ENCODE measurements at places on chromosomes 7 and 10.

- DNase-seq: peak; percentile 17
Observed at GRCh38 chr7:157474685-157475084, 137.9 kb downstream of the DNAJB6 start.

DNA sequence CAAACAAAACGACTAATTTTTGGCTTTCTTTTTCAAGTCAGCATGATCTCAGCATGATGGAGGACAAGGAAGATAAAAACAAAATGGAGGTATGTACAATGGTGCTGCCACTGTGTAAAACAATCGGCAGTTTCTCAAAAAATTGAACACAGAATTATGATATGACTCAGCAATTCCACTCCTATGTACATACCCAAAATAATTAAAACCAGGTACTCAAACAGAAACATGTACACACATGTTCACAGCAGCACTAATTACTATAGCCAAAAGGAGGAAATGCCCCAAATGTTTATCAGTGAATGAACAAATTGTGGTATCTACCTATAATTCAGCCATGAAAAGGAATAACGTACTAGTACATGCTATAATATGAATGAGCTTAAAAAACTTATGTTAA lies 29.9 kb downstream of the SNX13 start:
- DNase-seq: no peak

GRCh38 chr7:141695803-141696289 lies 6.1 kb downstream of the DENND11 start:
- no peak for DNase-seq

DNA sequence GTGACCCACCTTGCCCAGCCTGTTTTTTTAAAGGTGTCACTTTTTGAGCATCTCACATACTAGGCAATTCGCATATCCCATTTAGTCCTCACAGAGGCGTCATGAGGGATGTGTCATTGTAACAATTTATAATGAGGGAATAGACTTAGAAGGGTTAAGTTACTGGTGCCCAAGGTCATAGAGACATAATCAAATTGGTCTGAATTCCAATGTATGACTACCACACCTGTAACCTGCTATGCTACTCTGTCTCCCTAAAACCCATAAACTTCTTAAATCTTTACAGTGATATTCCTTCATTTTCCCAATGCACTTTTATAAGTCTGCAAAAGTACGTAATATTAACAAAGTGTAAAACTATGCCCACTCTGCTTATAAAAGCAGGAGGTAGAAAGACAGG lies 7.1 kb downstream of the ZMYND11 start:
- DNase-seq: no peak

GRCh38 chr10:132627666-132628531 lies 90.3 kb downstream of the INPP5A start:
- no peak for DNase-seq

DNA sequence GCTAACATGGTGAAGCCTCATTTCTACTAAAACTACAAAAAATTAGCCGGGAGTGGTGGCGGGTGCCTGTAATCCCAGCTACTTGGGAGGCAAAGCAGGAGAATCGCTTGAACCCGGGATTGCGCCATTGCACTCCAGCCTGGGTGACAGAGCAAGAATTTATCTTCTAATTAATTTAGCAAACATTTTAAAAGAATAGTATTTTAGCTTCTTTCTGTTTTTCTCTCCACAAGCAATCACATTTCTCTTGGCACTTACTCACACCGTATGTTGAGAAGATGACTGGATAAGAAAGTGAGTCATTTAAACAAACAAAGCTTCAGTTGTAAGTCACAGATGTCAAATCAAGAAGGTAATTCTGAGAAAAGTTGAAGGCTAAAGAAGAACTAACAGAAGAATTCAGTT lies 264.0 kb downstream of the ARL4A start:
- no peak for DNase-seq

DNA sequence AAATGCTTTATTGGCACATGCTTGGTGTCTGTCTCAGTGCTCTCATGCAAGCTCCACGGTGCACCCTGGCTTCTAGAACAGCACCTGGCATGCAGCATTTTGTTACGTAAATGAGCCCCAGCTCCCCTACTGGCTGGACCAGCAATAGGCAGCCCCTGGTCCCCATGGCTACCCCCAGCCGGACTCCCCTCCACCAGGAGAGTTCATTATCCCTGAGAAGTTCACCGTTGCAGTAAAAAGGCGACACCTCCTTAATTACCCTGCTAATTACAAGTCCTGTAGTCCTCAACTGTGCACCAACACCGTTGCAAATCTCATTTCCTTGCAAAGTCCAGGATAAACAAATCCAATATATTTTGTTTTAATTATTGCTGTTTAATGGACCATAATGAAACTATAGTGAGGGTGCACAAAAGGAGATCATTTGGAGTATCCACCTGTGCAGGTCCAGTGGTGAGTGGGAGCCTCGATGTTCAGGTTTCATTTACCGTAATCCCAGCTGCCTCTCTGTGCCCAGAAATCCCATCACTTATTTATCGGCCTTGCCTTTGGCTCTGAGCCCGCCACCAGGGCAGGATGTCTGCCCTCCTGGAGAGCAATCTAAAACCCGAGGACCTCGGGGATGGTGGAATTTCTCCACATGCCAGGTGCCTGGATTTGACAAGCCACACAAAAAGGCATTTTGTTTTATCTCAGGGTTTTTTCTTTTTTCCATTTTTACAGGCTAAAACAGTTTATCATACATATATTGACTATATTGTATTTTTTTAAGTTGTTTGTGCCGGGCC lies 12.8 kb upstream of the DRGX start:
- DNase-seq: no peak

DNA sequence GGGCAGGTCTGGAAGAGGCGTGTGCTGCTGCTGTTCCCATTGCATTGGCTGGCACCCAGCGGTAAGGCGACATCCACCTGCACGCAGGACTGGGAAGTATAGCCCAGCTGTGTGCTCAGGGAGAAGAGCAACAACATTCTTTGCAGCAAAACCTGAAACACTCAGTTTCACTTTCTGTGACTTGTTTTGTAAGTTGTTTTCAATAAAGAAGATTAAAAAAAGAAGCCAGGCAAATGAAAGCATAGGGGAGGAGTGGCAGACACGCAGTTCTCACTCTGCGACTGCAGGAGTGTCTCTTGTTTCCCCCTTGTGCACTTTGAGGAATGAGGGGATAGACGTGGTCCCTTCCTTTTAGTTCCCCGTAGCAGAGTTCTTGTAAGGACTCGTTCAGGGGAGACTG lies 5.8 kb downstream of the FBH1 start:
- no peak for DNase-seq

- no peak for DNase-seq
Observed at GRCh38 chr7:154853063-154853726, 149.7 kb downstream of the PAXIP1 start.

DNA sequence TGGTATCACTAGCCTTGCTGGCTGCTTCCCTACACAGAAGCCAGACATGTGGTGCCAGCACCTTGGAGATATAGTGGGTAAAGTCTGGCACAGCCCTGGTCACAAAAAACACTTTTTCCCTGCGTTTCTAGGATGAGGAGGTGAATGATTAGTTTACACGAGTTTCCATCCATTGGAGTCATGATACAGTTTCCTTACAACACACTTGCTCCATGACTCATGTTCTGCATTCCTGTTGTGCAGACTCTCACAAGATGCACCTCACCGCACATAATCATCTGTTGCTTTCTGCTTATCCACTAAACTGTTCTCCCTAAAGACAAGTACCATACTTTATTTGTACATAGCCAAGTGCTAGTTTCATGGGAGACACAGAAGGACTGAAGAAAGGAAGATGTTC lies 747.1 kb upstream of the GALNT17 start:
- DNase-seq: no peak

DNA sequence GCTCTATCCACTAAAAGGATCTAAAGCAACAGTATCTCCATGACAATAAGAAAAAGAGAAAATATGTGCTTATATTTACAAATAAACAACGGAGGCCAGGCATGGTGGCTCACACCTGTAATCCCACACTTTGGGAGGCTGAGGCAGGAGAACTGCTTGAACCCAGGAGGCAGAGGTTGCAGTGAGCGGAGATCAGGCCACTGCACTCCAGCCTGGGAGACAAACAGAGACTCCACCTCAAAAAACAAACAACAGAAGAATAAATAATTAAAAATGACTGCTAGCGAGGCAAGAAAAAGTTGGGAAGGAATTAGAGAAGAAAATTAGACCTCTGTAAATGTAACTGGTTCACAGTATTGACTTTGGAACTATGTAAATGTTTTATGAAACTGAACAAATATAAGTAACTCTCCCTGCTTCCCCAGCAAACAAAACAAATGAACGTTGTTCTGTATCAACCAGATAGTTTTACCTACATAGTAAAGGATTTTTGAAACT lies 17.1 kb downstream of the TRIM24 start:
- DNase-seq: no peak

DNA sequence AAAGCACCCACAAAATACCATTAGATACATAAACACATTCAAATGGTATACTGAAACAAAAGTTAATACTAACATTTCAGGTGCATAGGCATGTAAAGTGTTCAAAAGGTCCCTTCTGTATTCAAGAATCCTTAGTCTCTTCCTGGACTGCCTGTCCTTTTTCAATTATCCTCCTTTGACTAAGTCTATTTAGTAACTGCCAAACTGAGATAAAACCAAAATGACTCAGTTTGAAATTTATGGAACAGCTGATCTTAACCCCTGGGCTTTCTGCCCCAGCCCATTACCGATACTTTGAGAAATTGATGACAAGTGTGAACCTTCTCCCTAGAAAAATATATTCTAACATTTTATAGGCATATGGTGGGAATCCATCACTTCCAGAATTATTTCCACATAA lies 5.4 kb downstream of the EPC1 start:
- no peak for DNase-seq

DNA sequence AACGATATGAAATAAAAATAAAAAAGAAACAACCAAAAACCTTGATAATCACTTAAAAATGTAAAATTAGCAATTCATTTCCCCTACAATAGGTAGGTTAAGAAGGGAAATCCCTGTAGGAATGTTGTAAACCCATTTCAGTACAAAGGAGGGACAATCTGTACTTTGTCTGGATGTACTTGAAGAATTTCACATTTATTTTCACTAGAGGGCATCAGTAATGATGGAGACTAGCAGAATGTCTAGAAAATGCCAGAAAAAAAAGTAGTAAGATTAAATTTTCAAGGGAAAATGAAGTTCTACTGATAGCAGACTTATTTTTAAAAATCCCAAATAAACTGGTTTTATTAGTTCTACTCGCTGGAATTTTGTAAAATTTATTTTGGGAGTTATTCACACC lies 209.0 kb upstream of the FZD1 start:
- no peak for DNase-seq
